AG09309 (cell line): ENCODE measurements at places on chromosomes 4 and X.

DNA sequence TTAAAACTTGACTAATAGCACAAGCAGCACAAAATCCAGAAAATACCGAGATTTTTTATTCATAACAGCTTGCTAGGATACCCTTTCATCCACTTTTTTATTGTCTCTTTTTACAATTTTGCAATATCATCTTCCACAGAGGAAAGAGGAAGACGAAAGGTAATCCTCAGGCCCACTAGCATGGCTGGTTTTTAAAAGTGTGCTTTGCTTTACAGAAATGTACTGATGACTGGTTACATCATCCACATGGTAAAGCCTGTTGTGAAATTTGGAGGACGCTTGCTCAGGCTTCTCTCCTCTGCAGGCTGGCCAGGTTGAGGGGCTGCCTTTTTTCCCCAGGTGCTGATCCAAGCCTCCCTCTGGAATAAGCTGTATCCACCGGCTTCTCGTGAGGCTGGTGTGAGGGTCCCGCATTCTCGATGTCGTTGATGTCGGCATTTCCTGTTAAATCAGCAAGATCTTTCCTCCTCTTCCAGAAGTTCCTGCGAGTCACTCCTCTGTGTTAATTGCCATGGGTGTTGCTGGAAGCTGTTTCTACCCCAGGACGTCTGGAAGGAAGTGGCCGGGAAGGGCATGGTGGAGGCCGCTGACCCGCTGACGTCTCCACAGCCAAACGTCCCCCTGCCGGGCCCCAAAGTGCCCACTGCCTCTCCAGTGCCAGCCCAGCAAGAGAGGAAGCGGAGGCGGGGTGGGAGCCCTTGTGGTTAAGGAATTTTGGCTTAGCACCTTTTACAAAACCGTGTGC is 5.8 kb upstream of the DGKQ start:
- no peak for DNase-seq

GRCh38 chrX:153981771-153982533 is 9.4 kb downstream of the TMEM187 start:
- no peak for DNase-seq

GRCh38 chrX:105696870-105697269 is 125.5 kb upstream of the NRK start:
- DNase-seq, result no peak

DNA sequence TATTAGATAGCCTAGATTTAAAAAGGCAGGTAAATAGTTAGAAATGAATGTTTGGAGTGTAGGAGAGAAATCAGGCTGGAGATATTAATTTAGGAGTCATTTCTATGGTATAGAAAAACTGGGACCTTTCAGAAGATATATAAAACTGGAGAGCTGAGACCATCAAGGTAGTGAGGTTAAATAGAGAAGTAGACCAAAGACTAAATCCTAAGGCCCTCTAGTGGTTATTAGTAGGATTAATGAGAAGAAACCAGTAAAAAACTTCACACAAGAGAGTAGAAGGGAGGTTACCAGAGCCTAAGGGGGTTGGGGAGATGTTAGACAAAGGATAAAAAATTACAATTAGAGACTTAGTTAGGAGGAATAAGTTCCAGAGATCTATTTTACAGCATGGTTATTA is 351.0 kb upstream of the SPANXN1 start:
- no peak for DNase-seq

GRCh38 chr4:8314691-8315255 is 45.2 kb downstream of the HTRA3 start:
- no peak for DNase-seq

DNA sequence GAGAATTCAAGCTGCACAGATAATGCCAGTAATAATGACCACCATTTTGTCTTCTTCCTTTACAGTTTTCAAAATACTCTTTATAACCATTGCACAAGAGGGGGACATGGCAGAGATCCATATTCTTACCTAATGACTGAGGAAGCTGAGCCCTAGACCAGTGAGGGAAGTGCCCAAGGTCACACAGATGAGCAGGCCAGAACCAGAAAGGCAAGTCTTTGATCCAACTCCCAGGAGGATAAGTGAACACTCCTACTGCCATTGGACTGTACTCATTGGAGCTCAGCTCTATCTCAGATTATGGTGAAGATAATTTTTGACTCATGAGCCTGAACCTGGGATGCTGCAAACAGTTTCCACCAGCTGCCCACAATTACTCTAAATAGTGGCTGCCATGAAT is 28.6 kb downstream of the AMER1 start:
- DNase-seq, result no peak

- no peak for DNase-seq
These were observed 158.4 kb downstream of the CHIC2 start for GRCh38 chr4:53905941-53906377.

- no peak for DNase-seq
These were observed 2.6 kb upstream of the UGT2B7 start for GRCh38 chr4:69093681-69094080.

DNA sequence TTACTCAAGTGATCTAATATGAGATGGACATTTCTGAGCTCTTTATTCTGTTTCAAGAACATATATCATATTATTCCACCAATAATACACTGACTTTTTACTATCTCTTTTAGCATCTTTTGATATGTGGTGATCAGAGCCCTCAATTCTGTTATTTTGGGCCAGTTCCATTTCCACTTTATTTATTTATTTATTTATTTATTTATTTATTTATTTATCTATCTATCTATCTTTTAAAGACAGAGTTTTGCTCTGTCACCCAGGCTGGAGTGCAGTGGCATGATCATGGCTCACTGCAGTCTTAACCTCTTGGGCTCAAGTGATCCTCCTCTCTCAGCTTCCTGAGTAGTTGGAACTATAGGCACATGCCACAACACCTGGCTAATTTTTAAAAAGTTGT is 57.4 kb upstream of the GRID2 start:
- DNase-seq, result no peak

DNA sequence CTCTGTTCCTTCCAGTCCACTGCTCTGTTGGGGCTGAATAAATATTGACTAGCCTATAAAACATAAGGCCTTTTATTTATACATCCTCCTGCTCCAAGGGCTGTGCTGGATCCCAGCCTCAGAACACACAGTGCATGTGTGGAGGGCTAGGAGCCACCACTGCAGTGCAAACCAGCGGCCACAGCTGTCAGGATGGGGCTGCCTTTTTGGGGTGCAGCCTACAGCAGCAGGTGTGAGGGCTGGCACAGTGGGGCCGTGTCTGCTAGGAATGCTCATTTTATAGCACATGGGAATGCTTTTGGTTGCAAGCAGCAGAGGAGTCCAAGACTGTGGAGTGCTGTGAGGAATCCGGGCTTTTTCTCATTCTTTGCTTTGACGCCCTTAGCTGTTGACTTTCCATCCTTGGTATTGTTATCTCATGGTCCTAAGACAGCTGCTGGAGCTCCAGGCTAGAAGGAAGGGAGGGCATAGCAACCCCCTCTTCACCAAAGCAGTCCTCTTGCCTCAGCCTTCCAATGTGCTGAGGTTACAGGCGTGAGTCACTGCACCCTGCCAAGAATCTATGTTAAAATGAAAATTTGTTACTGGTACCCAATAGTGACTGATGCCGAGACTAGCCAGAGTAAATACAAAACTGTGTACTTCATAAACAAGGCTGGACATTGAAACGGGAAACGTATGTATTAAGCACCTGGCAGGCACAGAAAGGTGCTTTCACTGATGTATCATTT is 334.3 kb upstream of the GATB start:
- DNase-seq, result peak; percentile 57

GRCh38 chr4:41346306-41347061 is 89.8 kb downstream of the UCHL1 start:
- peak; percentile 79 for DNase-seq

DNA sequence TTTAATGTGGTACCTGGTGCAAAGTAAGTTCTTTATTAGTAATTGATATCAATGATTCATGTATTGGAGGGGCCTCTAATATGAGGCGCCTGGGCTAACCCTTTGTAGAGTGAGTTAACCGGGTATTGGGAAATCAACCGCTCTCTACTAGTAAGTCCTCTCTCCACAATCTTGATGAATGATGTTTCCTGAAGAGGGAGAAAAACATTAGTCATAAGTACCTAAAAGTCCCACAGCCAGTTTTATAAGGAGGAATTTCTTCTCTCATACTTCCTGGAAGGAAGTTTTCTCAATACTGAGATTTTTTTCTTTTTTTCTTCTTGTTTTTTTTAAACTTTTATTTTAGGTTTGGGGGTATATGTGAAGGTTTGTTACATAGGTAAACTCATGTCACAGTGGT is 62.3 kb downstream of the AGTR2 start:
- DNase-seq, result peak; percentile 31

- peak; percentile 50 for DNase-seq
These were observed 556.7 kb upstream of the BOD1L1 start for GRCh38 chr4:14184265-14184664.

DNA sequence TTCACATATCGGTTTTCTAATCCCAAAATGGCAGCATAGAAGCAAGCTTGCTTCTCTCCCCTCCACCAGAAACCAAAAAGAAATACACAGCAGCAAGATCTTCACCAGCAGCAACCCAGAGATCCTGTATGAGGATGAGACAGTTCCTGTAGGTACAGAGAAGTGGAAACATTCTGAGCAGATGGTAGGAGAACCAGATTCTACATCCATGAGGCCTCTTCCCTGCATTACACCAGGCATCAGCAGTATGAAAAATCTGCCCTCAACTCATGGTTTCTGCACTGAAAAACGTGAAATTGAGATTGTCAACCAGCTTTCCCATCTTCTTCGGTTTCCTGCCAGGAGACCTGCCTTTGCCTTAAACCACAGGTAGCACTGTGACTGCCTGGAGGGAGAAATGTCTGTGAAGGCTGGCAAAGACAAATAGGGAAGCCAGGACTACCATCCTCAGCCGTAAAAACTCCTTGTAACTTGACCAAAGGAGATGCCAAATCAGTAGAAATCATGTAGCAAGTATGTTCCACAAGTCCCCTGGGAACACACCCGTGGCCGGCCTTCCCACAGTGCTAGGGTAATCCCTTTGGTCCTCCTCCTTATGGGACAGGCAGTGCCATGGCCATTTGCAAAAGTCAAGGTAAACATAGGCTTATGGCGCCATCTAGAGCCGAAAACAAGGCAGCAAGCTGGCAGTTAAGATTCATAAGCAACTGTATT is 24.0 kb upstream of the MTHFD2L start:
- peak; percentile 85 for DNase-seq

DNA sequence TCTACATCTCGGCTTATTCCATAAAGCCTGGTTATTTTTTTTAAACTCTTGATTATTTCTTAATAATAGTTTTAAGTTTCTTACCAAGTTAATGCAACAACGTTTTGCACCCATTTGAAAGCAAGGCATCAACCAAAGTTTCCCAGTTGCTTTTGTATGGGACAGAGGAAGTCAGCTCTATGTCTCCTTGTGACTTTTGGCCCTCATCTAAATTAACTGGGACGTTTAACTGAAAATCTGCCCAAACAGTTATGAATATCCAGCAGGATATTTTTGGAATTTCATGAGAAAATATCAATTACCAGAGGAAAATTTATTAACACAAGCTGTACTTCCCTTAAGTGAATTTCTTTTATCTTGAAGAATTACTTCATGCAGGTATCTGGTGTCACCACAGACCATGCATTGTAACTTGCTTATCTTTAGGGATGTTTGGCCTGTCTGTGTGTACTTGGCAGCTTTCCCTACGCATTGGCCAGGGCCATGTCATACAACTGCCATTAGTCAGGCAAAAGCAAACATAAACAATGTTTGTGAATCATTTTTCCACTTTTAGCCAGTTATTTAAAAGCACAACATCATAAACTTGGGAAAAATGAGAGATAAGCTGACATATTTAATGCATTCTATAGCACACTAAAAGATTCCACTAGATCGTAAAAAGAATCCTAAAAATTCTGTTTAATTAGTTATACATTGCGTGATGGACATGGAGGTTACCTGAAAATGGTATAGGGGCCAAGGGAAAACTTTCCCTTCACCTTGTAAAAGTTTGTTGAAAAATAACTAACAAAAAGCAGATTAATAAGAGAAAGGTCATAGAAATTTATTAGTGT is 101.4 kb upstream of the PDE5A start:
- peak; percentile 70 for DNase-seq

- DNase-seq, result no peak
These were observed 72.9 kb upstream of the STIM2 start for GRCh38 chr4:26787461-26788340.

GRCh38 chr4:68375667-68376559 is 26.0 kb upstream of the YTHDC1 start:
- peak; percentile 51 for DNase-seq

DNA sequence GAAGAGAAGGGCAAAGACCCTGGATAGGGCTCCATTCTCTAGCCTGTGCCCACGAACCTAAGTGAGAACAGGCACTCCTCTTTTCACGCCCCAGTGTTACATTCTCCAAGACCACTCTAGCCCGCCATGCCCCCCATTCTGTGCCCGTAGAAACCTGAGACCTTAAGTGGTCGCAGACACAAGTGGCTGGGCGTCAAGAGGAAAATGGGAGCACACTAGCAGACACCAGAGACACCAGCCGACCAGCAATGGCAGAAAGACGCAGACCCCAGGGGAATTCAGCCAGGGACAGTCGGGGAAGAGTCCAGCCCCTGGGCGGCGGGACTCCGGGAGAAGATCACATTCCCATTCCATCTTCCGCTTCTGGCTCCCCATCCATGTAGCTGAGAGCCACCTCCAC is 2027.9 kb downstream of the PCDH7 start:
- DNase-seq, result no peak

DNA sequence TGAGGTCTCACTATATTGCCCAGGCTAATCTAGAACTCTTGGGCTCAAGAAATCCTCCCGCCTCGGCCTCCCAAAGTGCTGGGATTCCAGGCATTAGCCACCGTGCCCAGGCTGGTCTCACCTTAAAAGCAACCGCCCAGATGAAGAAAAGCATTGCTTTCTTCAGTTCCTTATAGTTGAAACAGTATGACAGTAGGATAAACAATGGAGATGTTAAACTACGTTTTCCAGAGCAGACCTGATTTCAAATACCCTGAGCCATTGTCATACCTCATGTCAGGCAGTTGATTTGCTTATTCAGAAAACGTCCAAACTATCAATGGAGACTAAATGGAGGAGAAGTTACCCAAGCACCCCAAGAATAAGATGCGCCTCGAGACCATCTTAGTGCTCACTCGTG is 26.3 kb upstream of the TMEM131L start:
- no peak for DNase-seq

DNA sequence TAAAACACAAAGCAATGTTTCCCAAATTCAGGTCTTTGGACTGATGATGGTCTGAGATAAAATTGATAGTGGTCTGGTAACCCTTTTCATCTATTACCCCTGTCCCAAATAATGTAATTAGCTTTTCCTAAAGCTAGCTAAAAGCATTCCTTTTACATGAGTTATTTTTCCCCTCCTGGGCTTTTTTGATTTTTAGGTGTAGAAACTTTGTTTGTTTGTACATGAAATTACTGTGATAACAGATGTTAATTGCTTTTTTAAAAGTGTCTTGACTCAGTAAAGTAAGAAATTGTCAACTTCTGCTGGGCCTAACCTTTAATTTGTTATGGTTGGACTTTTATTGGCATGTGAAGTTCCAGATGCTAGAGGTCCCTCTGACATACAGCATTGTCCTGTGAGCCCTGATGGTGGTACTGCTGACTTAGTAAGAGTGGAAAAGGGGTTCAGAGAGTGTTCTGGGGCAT is 145.5 kb downstream of the ARHGAP10 start:
- no peak for DNase-seq

- no peak for DNase-seq
These were observed 9.8 kb upstream of the TLR1 start for GRCh38 chr4:38814386-38814785.
